ENCODE measurements at places on chromosomes 13 and 19.
A peak's percentile ranks its signal among the peaks of the same experiment; 100 is the strongest.

DNA sequence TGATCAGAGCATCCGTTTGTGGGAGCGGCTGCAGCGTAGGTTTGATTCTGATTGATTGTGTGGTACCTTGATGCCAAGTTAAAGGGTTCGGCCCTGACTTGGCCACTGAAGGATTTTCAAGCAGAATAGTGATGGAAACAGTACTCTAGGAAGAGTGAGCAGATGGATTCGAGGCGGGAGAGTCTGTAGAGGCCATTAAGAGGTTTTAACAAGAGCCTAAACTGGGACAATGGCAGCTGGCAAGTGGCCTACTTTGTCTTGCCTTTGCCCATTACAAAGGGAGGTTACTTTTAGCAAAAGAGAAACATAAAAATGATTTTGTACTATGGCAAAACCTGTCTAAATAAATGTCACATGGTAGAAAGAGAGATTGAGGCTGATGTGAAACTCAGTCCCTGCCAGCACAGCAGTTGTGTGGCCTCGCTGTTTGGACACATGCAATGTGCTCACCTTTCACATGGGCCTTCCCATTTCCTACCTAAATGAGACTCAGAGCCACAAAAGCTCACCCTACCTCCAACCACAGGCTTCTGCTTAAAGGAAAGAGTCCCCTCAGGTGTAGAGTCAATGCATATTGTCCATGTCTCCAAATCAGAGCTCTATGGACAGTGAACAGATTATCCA is 62.4 kb upstream of the RAP2A start:
- DNase-seq: no peak

DNA sequence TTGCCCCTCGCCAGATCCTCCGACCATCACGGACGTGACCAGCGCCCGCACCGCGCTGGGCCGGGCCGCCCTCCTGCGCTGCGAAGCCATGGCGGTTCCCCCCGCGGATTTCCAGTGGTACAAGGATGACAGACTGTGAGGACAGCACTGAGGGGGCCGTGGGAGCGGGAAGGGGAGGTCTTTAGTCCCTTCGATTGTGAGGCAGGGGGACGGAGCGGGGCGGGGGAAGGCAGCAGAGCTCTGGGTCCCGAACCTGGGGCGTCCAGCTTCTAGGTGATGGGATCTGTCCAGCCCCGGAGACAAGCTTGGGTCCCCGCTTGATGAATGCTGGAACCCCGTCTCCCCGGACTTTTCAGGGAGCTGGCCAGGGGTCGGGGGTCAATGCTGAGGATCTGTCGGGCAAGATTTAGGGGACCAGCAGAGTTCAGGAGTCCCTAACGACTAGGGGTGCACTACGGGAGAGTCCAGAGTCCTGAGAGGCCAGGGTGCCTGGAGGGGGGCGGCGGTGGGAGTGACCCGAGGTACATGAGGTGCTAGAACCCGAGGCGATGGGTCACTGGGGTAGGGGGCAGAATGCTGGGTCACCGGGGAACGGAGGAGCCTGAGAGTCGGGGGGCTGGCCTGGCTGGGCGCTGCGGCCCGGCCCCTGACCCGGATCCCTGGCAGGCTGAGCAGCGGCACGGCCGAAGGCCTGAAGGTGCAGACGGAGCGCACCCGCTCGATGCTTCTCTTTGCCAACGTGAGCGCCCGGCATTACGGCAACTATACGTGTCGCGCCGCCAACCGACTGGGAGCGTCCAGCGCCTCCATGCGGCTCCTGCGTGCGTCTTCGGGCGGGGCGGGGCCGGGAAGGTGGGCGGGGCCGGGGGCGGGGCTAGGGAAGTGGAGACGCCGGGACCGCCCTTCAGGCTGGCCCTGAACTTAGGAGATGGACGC is 14.6 kb downstream of the VSIG10L start:
- peak; percentile 77 for DNase-seq

DNA sequence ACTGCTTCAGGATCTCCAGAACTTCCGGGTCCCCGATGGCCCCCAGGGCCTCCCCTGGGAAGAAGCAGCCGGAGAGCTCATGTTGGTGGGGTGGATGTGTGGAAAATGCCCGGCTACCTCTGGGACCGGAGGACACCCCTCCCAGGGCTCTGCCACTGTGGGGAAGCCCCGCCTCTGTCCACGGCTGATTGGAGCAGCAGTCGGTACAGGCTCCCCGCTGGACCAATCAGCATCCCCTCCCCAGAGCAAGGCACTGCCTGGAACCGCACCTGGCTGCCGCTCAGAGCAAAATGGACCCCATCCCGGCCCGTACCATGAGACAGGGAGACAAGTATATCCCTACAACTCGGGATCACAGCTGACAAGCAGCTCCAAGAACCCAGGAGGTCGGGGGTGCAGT is 6.4 kb downstream of the DOHH start:
- no peak for DNase-seq

- DNase-seq: no peak
Observed at GRCh38 chr19:18521692-18522123, at the start of gene ELL. Gene ELL, minus strand, starts transcription at chr19:18522070. Its CDS starts 15 bp downstream, at chr19:18522055.

GRCh38 chr19:49921871-49922795 is 6.9 kb upstream of the ATF5 start:
- no peak for DNase-seq

- DNase-seq: no peak
Observed at GRCh38 chr19:41205995-41206394, 13.0 kb downstream of the CYP2S1 start.

GRCh38 chr19:7879111-7879807 is 5.1 kb upstream of the PRR36 start:
- no peak for DNase-seq

GRCh38 chr19:34118879-34119748 is 53.2 kb upstream of the LSM14A start:
- no peak for DNase-seq

DNA sequence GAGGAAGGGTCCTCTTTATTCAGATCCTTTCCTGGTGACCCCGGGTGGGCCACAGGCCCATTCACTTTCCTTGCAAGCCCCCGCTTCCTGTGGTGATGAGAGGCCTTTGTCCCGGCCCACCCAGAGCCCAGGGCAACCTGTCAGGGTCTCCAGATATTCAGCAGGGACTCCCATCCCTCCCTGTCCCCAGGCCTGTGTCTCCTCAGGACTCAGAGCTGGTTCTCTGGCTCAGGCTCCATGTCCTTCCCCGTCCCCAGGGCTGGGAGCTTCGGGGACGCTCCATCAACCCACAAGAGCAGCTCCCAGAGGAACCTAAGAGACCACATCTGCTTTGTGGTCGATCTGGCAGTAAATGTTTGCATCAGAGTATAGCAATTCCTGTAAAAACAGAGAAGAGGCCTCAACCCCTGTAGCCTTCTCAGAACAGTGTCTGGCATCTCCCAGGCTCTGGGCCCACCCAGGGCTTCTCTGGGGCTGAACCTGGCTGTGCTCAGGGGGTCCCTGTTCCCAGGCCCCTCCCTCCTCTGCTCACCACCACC is 7.8 kb downstream of the CEACAM4 start:
- DNase-seq: peak; percentile 42

GRCh38 chr13:61013796-61014195 is 401.9 kb downstream of the PCDH20 start:
- no peak for DNase-seq

DNA sequence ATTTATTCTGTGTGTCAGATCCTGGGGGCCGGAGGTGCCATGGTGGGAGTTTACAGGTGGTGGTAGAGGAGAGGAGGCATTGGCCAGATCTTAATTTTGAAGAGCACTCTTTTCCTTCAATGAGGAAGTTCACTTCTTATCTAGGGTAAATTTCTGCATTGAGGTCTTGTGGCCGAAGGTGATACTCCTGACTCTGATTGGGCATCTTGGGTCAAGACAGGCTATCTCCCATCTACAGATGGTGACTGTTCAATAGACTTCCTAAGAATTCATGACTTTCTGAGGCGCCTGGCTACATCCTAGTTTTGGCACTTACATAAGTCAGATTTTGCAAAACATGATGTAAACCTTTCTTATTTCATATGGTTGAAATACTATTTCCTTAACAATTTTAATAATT is 135.2 kb downstream of the SUCLA2 start:
- no peak for DNase-seq

GRCh38 chr19:52638601-52639000 is 446 bp upstream of the ZNF83 start:
- no peak for DNase-seq

DNA sequence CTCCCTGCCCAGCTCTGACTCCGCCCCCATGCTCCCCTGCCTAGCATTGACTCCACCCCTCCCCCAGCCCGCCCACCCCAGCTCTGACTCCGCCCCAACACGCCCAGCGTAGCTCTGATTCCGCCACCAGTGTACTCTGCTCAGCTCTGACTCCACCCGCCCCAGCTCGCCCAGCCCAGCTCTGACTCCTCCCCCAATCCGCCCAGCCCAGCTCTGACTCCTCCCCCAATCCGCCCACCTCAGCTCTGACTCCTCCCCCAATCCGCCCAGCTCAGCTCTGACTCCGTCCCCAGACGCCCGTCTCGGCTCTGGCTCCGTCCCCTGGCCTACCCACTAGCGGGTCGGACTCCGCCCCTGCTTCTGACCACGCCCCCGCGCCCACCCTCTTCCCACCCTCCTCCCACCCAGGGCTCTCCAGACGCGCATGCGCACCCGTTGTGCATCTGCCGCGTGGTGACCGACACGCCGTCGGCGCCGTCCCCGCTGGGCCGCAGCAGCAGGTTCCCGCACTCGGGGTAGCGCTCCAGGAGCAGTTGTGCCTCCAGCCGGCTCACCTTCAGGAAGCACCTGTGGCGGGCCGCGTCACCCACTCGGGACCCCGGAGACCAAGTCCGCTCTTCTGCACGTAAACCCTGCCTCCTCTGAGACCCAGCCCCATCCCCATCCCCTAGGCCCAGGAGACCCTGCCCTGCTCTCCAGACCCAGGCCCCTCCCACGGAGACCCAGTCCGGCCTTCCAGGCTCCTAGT is 10.2 kb downstream of the STAP2 start:
- peak; percentile 98 for DNase-seq

- DNase-seq: no peak
Observed at GRCh38 chr19:22602631-22603272, 31.4 kb upstream of the ZNF492 start.

GRCh38 chr13:40520916-40521315 is 145.5 kb downstream of the FOXO1 start:
- DNase-seq: no peak

GRCh38 chr13:97015661-97016350 is 21.5 kb upstream of the OXGR1 start:
- DNase-seq: no peak

DNA sequence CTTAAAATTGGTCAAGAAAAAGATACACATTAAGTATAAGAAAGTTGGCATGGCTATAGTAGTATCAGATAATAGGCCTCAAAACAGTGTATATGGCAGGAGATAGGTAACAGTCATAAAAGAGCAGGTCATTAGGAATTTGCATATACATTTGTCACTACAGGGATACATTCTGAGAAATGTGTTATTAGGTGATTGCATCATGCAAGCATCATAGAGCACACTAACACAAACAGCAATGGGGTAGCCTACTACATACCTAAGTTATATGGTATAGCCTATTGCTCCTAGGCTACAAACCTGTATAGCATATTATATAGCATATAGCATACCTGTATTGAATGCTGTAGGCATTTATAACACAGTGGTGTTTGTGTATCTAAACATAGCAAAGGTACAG is 6.2 kb upstream of the ZNF529 start:
- DNase-seq: no peak

DNA sequence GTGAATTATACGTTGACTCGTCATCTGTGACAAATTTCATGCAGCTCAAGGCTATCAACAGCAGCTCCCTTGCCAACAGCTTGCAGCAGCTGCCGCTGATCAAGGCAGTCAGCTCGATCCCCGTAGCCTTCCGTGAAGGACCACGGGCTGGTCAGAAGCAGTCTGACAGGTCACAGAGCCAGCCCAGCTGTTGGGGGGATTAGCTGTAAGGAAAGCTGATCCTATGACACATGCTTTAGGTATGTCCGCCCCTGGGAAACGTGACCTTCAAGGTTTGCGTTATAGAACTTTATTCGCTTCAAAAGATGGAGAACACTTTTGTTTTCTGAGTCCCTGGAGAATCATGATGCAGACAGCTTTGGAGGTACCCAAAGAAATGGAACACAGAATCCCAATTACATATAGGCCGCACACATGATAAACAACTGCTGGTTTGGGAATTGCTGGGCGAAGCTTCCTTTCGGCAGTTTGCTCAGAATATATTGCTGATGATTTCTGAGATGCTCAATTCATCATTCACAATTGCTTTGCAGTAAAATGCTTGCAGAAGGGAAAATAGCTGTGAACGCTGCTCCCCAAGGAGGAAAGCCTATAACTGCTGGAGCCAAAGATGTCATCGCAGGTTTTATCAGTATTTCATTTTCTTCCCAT is 62.6 kb upstream of the USP29 start:
- DNase-seq: no peak

DNA sequence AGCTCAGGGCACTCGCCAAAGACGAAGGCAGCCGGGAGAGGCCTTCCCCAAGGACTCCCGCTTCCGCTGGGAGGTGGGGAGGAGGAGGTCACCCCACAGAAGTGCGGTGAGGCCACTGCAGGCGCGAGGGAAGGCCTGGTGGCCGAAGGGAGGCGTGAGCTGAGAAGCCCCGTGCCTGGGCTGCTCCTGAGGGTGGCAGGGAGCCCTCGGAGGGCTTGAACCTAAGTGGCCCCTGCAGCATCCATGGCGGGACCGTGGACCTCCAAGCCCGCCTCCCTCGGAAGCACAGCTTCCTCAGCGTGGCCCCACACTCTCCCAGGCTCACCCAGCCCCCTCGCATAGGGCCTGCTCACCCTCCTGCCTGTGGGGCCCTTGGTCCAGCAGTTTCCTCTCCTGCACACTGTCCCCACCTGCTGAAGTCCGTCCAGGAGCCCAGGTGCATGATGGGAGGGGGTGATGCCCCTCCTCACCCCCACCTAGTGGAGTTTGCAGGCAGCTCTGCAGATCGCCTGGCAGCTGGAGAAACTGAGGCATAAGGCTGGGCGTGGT is 25.9 kb downstream of the EFNA2 start:
- no peak for DNase-seq

All from activated CD8-positive, alpha-beta memory T cell treated with anti-CD3 and anti-CD28 coated beads for 24 hours (primary cell).